ENCODE measurements at places on chromosomes 2 and 18.

GRCh38 chr2:218003981-218004419 lies 1.2 kb upstream of the TNS1 start:
- no peak for DNase-seq

DNA sequence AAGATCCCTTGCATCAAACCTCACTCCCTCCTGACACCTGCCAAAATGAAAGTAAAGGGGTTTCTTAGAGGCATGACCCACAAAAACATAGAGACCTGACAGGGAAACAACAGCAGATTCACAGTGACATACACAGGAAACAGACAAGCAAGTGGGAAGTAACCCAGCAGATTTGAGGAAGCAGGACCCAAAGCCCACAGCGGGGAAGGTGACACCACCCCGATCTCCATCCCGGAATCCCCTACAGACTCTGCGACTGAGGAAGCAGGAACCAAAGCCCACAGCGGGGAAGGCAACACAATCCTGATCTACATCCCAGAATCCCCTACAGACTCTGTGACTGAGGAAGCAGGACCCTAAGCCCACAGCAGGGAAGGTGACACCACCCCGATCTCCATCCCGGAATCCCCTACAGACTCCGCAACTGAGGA lies 21.6 kb downstream of the CIB4 start:
- DNase-seq = no peak

DNA sequence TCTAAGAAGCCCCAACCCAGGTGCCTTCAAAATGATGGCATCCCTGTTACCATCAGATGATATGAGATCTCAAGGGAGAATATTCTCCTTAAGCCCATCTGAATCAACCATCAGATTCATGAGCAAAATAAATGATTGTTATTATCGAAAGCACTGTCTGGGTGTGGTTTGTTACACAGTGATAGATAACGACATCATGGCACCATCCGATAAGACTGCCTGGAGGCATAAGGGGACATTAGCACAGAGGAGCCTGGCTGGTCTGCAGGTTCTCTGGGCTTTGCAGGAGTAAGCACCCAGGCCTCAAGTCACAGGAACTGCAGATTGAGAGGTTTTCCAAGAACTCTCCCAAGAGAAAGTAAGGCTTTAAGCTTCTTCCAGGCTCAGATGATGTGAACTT lies 15.6 kb downstream of the BMP10 start:
- no peak for DNase-seq

GRCh38 chr2:119174216-119174992 lies 15.9 kb upstream of the C1QL2 start:
- DNase-seq = peak; percentile 55

DNA sequence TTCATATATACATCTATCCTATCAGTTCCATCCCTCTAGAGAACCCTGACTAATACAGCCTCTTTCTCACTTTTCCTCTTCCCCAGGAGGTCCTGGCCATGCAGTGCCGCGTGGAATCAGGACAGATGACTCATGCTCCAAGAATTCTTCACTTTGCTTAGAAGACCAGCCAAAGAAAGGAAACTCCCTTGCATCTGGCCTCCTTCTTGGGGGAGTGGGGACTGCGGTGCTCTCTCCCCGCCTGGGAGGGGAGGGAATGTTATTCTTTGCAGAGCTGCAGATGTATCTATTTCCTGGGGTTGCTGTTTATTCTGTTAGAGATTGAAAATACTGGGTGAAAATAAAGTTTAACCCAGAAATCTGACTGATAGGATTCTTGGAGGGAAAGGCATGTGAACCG lies 111.5 kb upstream of the SH3BP4 start:
- no peak for DNase-seq

- no peak for DNase-seq
Measured at GRCh38 chr2:231256494-231256893, 58.1 kb downstream of the ARMC9 start.

GRCh38 chr2:67465623-67466022 lies 68.5 kb downstream of the ETAA1 start:
- DNase-seq = no peak

DNA sequence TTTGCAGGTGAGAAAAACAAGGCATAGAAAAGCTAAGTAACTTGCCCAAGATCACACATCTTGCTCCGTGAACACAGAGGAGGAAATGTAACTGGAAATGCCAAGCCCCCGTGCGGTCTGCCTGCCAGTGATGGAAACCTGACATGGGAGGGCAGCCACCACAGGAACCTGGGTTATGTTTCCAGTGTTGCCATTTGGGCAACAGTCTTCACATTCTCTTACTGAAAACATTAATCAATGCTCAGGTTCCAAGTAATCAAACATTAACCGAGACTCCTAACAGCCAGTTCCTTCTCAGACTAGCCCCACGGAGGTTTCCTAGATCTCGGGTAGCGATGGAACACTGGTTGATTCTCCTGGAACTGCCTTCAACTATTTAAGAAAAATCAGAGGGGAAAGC lies 2.5 kb downstream of the TGFA start:
- no peak for DNase-seq

- DNase-seq = no peak
Measured at GRCh38 chr2:230473378-230473777, 57.4 kb downstream of the SP100 start.

- no peak for DNase-seq
Measured at GRCh38 chr2:45033302-45033701, 24.1 kb upstream of the SIX2 start.

GRCh38 chr2:74092275-74092674 lies 55.4 kb downstream of the BOLA3 start:
- no peak for DNase-seq

- DNase-seq = no peak
Measured at GRCh38 chr2:148721520-148721931, 77.0 kb downstream of the EPC2 start.

DNA sequence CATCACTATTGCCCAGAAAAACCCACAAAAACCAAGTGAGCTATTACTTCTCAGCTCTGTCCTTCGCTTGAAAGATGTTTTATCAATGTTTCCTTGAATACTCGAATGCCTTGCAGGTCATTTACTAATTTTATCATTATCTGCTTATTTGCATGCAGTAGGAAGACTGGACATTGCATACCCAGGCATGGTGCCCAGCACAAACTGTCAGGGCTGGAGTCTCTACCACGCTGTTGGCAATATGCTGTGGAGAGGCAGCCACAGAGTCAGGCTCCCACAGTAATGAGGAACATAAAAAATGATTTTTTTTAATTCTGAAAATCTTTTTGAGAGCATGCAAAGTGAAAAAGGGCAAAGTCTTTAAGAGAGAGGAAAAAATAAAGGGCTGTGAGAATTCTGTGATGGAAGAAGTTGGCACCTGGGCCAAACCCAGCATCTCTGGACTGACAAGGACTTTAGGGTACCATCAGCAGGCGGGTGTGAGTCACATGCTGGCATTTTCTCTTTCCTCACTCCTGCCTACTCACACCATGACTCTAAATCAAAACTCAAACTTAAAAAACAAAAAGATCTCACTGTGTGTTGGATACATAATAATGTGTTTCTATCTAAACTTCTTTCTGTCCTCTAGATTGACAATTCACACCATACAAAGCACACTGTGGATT lies 709.8 kb upstream of the FANCL start:
- no peak for DNase-seq

GRCh38 chr2:217275091-217275490 lies 415.2 kb upstream of the TNP1 start:
- DNase-seq = no peak

DNA sequence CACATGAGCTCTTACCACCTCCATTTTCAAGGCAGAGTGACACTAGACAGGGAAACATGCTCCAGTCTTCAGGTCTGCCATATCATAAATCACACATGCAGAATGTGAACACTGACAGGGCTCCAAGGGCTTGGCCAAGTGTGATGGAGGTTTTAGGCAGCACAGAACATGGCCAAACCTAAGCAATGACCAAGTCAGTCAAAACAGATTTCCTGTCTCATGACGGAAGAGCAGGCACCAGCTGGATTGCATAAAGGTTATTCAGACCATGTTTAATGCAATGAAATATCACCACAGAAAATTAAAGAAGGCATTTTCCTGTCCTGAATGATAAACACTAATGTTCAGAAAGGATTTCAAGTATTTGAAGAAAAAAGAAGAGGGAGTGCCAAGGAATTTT lies 72.5 kb downstream of the SUMO1 start:
- DNase-seq = no peak

DNA sequence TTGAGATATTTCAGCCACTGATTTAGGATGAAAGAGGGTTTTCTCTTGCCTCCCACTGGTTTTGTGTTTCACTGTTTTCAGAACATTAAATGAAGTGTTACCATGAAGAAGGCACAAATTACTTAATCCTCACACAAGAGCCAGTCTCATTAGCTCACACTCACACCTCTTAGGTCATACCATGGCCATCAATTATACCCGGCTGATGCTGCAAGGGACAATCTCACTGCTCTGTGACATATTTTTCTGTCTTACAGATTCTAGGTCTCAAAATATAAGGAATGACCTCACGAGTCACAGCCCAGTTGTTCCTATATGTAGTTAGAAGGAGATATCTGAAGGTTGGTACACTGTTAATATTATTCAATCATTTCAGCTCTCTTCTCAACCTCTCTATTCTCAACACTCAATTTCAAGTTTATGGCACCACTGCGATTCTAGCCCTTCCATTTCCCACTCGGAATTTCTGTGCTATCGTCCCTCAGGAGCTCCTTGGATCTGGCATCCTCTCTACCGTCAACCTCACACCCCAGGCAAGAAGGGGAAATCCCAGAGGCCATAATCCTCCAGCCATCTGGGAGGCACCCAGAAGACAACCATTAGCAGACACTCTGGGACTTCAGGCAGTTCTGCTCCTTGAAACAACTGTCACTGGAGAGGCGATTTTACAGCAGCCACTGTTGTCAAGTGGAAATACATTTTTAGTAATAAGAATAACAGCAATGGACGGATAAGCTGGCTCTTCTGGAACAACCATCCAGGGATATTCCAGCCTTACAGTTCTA lies 101.9 kb downstream of the MREG start:
- DNase-seq = no peak

DNA sequence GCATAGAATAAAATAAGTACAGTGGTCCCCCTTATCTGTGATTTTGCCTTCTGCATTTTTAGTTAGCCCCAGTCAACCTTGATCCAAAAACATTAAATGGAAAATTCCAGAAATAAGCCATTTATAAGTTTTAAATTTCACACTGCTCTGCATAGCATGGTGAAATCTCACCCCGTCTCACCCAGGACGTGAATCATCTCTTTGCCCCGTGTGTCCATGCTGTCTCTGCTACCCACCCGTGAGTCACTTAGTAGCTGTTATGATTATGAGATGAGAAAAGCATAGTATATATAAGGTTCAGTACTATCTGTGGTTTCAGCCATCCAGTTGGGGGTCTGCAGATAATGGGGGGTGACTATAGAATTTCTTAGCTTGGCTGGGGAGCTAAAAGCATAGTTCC lies 67.3 kb downstream of the RHBDD1 start:
- DNase-seq = no peak

DNA sequence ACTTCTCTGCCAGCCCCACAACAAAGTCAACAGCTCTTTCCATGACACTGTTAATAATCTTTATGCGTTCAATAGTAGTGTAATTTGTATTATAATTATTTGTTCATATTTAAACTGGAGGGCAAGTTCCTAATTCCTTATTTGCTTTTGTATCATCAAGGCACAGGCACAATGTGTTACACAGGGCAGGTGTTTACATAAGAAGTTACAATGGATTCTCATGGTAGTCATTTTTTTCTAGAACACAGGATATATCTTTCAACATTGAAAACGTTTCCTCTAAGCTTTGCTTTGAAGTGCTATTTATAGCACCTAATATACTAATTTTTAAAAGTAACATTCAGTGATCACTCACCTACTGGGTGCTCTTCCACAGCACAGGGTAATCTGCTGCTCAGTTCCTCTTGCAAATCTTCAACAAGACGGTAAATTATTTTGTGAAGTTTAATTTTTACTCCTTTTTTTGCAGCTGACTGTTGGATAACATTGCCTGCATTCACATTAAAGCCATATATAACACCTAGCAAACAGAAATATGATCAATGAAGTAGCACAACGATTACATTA lies 7.3 kb downstream of the RPS27A start:
- peak; percentile 37 for DNase-seq

DNA sequence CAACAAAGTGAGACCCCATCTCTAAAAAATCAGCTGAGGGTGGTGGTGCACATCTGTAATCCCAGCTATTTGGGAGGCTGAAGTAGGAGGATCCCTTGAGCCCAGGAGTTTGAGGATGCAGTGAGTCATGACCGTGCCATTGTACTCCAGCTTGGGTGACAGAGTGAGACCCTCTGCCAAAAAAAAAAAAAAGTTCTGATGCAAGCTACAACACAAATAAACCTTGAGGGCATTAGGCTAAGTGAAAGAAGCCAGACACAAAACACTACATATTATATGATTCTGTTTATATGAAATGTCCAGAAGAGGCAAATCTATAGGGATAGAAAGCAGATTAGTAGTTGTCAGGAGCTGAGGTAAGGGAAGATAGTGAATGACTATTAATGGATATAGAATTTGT lies 13.0 kb downstream of the YWHAQ start:
- no peak for DNase-seq

DNA sequence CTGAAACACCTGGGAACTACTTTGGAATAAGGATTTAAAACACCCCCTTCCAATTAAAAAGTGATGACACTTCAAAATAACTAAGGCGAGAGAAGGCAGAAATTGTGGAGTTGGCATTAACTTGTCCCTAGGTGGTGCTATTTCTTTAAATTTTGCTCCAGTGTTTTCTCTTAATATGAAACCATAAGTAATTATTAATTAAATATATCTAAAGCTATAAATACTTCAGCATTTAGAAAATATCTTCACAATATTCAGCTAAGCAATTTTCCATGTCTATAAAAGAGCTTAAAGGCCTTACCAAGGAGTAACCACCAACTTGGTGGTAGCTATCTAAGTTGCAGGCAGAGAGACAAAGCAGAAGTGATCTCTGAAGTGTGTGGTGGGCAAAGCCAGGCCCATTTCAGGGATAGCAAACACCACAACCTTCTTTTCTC lies 186.8 kb upstream of the PGAP1 start:
- peak; percentile 25 for DNase-seq

GRCh38 chr2:112277596-112278220 lies 2.3 kb downstream of the ZC3H6 start:
- DNase-seq = no peak

DNA sequence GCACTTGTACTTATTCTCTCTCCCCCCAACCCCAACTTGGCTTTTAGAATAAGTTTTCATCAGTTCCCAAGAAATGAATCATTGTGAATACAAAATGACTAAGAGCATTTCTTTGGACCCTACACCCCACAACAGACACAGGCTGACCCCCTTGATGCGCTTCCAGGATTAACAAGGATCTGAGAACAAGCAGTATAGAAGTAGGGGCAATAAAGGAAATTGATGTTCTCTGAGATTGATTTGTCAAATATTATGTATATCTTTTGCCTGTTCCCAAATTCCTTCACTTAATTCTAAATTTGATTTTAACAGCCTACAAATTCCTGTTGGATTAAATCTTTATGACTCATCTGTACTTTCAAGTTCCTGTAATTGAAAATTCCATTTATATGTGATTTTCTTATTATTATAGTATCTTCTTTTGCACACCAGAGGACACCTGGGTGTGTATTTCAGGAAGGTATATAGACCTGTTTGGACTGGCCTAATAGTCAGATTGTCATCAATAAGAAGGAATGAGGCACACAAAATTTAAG lies 10.2 kb upstream of the PTPN4 start:
- no peak for DNase-seq

- no peak for DNase-seq
Measured at GRCh38 chr2:40431600-40431955, 20.3 kb downstream of the SLC8A1 start.
